ENCODE measurements at places on chromosomes 1 and 21. TPM values are rescaled to one million over a fixed set of nuclear protein-coding genes. Genes with fewer than 3 reads are reported as not detected.

DNA sequence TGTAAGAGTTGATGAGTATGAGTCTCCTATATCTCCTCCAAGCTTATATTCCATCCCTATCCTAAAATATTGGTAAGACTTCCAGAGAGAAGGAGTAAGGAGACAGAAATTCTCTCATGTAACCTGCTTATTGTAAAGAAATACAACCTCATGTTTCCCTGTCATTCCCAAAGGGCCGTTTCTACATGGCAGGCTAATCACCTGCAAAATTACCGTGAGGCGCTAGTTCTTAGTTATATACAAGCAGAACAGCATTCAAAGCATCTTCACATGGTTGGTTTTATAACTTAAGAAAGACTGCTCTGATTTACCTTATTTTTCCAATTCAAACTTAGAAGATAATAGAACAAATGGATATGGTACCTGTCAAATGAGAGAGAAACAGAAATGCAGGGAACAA is 42.9 kb downstream of the DAB1 start:
- DNase-seq: no peak

- peak; percentile 86 for DNase-seq
Measured at GRCh38 chr1:163069142-163069541, at the start of gene RGS4. Gene RGS4 (plus strand): TSS chr1:163069361. CDS start chr1:163069485, 124 bp downstream.

- no peak for DNase-seq
Measured at GRCh38 chr1:115239426-115239825, 98.6 kb downstream of the NGF start.

DNA sequence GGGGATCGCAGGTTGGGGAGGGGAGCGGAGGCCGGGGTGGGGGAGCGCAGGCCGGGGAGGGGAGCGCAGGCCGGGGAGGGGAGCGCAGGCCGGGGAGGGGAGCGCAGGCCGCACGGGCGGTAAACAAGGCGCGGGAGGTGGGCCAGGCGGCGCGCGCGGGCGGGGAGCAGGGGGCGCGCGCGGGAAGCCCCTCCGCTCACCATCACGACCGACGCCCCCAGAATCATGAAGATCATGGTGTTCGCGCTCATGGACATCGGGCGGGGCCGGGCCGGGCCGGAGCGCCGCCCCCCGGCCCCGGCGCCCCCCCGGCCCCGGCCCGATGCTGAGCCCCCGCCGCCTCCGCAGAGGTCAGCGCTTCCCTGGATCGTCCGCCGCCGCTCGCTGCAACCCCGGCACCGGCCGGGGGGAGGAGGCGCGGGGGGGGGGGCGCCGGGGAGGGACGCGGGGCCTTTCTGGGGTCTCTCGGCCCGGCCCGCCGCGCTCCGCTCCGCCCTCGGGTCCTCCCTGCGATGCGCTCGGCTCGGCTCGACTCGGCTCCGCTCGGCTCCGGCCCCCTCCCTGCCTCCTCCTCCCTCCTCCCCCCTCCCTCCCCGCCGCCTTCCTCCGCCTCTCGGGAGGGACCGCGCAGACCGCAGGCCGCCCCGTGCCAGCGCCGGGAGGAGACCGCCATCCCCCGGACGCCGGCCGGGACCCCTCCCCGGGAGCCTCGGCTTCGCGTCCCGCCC is at the start of gene TMEM240:
Gene TMEM240 (minus strand): TSS at position 535 of the 728 bp plus-strand sequence. CDS start 278 bp downstream, at position 257.
- peak; percentile 89 for DNase-seq

- no peak for DNase-seq
Measured at GRCh38 chr1:167120899-167121298, 27.0 kb downstream of the STYXL2 start.

GRCh38 chr1:229204921-229205777 is 65.8 kb upstream of the RAB4A start:
- DNase-seq: peak; percentile 78

GRCh38 chr21:37855647-37856625 is 60.3 kb downstream of the KCNJ6 start:
- DNase-seq: peak; percentile 57

- no peak for DNase-seq
Measured at GRCh38 chr1:37553598-37553926, 531 bp downstream of the SNIP1 start.

- no peak for DNase-seq
Measured at GRCh38 chr21:43368685-43369084, 58.2 kb downstream of the SIK1 start.

DNA sequence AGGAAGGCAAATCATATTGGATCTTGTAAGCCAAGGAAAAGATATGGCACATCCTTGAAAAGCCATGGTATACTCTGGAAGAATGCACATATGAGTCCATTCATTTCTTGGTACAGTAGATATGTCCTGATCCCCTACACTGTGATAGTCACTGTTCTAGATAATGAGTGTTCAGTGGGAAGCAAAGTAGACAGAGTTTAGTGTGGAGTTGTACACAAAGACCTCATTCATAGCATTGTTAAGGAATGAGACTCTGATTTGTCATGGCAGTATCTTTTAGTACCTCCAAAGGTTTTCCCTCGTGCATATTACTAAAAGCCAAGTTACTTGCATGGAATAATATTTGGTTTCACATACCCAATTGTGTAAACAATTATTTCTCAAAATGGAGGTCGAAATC is 204.7 kb downstream of the NFIA start:
- no peak for DNase-seq

DNA sequence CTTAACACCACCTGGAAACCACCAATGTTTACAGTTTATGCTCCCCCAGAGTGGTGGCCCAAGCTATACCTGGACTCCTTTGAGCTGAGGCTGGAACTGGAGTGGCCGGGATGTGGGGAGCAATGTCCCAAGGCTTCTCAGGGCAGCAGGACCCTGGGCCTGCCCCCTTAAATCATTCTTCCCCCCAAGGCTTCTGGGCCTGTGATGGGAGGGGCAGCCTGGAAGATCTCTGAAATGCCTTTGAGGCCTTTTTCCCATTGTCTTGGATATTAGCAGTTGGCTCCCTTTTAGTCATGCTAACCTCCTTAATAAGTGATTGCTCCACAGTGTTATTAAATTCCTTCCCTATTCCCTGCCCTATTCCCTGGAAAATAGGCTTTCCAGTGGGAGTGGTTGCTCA is 185.8 kb downstream of the HS2ST1 start:
- DNase-seq: no peak

DNA sequence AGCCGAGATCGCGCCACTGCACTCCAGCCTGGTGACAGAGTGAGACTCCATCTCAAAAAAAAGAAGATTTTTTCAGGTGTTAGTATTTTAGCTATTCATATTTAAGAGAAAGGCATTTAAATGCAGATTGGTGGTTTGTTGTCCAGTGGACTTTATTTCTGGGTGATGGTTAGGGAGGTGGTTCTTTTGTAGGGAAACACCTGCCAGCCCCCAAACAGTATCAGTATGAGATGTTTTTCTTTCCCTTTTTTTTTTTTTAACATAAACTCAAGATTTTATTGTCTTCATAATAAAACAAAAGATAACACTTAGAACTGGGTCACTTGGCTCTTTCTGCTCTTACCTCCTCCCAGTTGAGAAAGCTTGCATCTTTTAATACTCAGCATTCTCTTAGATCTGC is 9.9 kb downstream of the CCDC18 start:
- no peak for DNase-seq

GRCh38 chr1:39082010-39082799 is 56.1 kb downstream of the NDUFS5 start:
- DNase-seq: no peak

Gene RPAP2
- total RNA-seq: 19.0 TPM

Gene ITGB2
- 17.3 TPM for total RNA-seq

Gene OLFML2B
- total RNA-seq: 45.7 TPM

Gene CSF1
- total RNA-seq: 16.5 TPM

Gene ITLN2
- total RNA-seq: not detected

Measured in tongue (tissue), 3 donors.